SK-N-SH treated with all-trans-retinoic acid at 6 μM for 48 hours (cell line): ENCODE measurements at places on chromosomes 2 and 18.

- ATAC-seq: no peak
Measured at GRCh38 chr18:11587846-11588245, 21.6 kb upstream of the SLC35G4 start.

DNA sequence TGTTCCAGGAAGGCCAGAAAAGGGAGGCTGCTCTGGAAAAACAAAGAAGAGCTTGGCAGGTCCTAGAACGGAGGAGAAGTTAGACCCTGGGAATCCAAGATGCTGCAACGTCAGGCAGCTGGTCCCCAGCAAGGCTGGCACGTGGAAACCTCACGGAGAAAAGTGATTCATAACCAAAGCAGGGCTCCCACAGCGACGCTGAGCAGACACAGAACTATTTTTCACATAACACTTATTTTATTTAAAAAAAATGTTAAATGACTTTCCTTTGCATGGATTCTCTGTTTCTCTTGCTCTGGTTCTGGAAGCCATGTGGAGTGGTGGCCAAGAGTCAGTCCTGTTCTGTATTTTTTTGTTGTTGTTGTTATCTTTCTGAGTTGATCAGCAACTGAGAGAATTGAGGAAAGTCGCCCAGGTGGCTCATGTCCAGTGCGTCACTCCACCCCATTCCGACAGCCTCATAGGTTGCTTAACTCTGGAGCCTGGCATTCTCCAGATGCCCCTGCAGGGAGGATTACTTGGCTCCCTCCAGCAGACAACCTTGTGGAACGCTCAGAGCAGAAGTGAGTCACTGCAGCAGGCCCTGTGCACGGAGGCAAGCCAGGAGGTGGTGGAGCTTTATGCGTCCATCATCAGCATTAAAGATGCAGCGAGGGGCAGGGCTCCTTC, 229.9 kb upstream of the HDAC4 start:
- no peak for ATAC-seq

GRCh38 chr2:200297989-200298388, 8.5 kb upstream of the SPATS2L start:
- no peak for ATAC-seq

GRCh38 chr2:70086838-70087701, at the start of gene PCBP1:
Gene PCBP1 (plus strand): TSS chr2:70087477. CDS start chr2:70087744, 267 bp downstream.
- ATAC-seq: peak; percentile 54

DNA sequence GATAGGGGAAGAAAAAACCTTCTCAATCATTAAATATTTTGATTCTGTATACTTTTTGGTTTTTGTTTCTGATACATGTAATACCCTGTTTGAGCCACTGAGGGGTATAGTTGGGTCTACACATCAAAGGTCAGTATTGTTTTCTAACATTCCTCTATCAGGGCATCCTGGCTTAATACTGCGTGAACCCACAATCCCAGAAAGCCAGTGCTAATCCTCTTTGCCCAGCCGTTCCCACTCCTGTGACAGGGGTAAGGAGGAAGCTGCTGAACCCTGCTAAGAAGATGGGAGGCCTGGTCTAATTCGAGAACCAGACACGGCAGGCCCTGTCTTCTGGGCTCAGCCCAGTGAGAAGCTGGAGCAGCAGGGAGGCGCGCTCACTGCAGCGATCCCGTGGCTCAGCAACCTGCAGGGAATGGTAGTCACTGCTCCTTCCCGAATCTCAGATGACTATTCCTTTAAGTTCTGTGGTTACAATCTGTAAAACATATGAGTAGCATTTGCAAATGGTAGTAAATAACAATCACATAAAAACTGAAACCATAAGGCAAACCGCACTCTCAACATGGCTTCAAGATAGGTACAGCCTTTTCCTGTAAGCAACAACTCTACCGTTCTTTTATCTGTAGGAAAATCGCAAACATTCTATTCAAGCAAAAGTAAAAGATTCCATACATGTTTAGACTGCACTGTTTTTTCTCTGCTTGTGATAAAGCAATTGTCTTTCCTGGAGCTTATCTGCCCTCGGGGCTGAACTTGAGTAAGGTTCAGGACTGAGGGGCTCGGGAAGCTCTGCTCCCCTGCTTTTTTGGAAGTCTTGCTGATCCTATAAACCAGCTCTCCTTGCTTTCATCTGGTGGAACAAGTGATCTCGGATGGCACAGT, 87.0 kb downstream of the EPB41L3 start:
- ATAC-seq: peak; percentile 56

GRCh38 chr2:140257692-140258300, 1477.6 kb upstream of the NXPH2 start:
- no peak for ATAC-seq

- ATAC-seq: no peak
Measured at GRCh38 chr2:20538308-20539132, 91.6 kb downstream of the RHOB start.

GRCh38 chr2:150107816-150108215, 379.7 kb downstream of the RND3 start:
- no peak for ATAC-seq

GRCh38 chr18:2982452-2983269, 30.3 kb downstream of the LPIN2 start:
- ATAC-seq: peak; percentile 26; the same call in 2 of the 3 replicates

DNA sequence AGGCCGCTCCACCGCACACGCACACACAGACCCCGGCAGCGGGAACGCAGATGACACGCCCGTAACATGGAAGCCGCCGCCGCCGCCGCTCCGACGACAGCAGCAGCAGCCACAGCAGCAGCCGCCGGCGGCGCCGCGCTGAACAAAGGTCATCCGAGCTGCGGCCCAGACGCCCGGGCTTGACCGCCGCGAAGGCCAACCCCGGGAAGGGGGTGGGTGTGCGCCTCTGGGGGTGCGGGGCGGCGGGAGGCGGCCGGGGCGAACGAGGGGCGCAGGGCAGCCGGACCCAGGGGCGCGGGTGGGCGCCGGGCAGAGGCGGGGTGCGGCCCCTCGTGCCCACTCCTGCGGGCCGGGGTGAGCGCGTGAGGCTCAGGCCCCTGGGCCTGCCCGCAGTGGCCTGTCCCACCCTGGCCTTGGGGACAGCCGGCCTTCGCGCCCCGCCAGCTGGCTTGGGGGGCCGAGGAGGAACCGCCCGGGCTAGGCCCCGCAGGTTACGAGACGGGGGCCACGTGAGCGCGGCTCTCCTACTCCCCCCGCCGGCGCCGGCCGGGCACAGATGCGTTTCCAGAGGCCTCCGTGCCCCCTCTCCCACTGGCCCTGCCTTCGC, 1.0 kb upstream of the ZNF532 start:
- ATAC-seq: peak; percentile 33

- ATAC-seq: peak; percentile 50
Measured at GRCh38 chr2:27118525-27119329, at the start of gene CGREF1. Gene CGREF1 (minus strand): TSS chr2:27119128. CDS start chr2:27104366, 14,762 bp downstream.

DNA sequence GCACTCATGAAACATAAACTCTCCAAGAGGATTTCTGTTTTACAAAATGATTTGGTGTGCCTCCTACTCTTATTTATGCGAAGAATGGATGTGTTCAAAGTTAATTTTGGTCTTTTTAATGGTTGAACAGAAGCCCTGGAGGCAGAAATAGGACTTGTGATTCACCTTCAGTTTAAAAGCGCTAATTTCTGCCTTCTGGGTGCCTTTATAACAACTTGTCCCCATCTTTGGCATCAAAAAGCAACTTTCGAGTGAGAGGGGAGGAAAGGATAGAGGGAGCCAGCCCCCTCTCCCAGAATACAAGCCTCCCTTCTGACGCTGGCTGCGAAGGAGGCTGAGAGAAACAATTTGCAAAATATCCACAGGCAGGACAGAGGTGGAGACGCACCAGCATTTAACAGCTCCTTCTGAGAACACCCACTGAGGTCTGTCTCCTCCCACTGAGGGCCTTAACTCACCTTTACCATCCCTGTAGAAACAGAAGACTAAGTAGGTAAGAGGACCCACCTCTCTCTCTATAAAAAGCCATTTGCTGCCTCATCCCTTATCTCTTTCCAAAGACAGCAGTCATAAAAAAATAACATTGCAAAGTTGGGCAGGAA, 24.3 kb upstream of the BCL11A start:
- no peak for ATAC-seq

GRCh38 chr2:215136669-215137328, 1.6 kb downstream of the ABCA12 start:
- peak; percentile 55 for ATAC-seq

DNA sequence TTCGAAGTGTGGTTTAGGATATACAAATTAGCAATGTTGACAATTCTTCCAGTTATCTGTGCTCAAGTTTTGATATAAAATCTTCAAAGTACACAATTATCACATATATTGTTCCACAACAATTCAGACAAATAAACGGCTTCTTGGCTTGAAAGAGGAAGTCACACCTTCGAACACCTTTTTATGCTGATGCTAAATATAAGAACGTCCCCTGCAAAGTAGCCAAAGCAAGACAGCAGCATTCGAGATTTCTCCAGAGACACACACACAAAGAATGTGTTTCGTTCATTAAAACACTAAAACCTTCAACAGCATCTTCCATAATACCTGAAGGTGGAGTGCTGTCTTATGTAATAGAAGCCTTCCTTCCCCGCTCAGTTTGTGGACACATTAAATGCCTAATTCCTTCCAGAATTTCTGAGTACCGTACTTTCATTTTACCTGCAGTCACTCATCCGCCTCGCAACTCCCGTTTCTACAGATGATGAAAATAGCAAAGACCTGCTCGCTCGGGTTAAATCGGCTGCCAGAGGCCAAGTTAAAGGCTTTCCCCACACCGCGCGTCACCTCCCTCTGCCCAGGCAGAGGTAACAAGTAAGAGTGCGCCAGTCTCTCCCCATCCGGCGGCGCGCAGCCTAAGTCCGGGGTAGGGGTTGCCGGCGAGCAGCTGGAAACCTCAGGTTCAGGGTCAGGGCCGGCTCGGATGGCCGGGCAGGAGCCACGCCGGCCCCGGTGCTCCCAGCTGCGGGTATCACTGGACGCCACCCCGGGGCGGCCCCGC, 847 bp downstream of the SERPINE2 start:
- ATAC-seq: peak; percentile 66

GRCh38 chr2:167331636-167332232, 443.5 kb downstream of the XIRP2 start:
- peak; percentile 74; the same call in 2 of the 3 replicates for ATAC-seq

GRCh38 chr2:191180276-191180675, 29.5 kb upstream of the STAT4 start:
- no peak for ATAC-seq

DNA sequence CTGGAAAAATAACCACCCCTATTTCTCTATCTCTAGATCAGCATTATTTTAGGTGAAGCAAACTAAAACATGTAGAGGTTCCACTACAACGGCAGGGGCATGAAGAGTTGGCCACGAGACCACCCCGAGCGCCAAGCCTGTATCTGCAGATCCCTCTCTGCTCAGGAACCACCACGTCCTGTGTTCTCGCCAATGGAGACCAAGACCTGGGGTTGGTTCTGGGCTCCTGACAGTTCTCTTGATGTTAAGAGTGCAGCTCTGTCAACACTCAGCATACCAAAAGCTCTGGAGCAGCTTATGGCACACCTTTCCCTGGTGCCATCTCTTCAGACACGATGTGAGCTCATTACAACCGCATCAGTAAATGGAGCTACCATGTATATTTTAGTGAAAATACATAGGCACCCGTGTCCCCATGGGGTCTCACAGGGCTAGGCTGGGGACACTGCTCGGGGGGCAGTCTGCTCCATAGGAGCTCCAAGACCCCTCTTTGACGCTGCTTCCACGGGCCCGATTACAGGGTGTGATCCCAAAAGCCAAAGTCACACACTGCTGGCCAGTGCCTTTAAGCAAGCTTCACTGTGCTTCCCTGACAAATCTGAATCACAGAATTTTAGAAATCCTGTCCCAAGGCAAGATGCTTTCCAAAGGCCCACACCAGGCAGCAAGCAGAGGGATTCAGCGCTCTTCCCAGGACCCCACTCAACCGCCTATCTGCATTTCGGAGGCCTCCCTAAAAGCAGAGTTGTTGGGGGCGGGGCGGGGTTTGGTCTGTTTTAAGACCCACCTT, 72.2 kb downstream of the EMILIN2 start:
- no peak for ATAC-seq
